ENCODE measurements at places on chromosomes 2 and 18.

GRCh38 chr2:75133621-75134570 is 65.4 kb downstream of the TACR1 start:
- DNase-seq: no peak

GRCh38 chr2:210617732-210618330 is 61.4 kb downstream of the CPS1 start:
- peak; percentile 7 for DNase-seq

GRCh38 chr18:66749030-66749429 is 145.1 kb upstream of the CDH19 start:
- no peak for DNase-seq

- no peak for DNase-seq
Observed at GRCh38 chr18:77859634-77860033, 610.0 kb downstream of the GALR1 start.

GRCh38 chr2:158775273-158776027 is 19.7 kb upstream of the DAPL1 start:
- DNase-seq: no peak

DNA sequence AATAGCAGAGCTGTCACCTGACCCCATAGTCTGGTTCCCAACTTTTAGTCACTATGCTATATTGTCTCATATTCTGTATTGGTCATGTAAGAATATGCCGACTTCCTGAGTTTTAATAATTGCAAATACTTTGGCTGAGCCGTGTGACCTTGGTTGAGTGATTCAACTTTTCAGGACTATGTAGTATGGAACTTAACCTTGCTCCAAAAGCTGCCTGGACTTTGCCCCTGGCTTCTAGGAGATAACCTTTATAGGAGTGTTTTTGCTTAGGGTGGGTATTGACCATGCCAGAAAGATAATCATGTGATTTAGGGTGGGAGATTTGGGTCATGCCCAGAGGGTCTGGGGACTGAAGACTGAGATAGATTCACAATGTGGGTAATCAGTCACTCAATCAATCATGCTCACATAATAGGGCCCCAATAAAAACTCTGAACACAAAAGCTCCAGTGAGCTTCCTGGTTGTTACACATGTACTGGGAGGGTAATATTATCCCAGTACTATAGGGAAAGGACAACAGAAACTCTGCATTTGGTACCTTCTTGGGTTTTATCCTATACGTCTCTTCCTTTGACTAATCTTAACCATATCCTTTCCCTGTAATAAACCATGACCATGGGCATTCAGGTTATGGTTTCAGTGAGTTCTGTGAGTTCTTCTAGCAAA is 235.6 kb downstream of the RNF152 start:
- no peak for DNase-seq
